ENCODE measurements at places on chromosomes 12 and 14. TPM values are rescaled to one million over a fixed set of nuclear protein-coding genes. Genes with fewer than 3 reads are reported as not detected.

Gene ACSM4
- not detected for total RNA-seq

Gene HOXC10
- total RNA-seq = 0.44 TPM

DNA sequence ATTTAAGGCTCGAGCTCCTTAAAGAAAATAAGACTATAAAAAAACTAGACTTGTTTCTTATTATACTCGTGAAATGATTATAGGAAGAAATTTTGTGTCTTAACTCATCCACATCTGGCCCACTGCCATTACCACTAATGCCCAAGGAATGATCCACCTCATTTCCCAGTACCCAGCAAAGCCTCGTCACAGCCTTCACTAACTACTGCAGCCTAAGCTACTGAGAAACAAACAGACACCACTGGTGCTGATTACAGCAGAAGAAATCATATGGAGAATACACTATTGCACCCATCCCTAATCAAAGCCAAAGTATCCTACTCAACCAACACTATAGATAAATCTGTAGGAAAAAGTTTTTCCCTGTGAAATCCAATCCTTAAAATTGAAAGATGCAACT, 205.3 kb upstream of the NAV3 start:
- DNase-seq = no peak

- DNase-seq = no peak
Measured at GRCh38 chr12:6461401-6462233, 8.9 kb downstream of the VAMP1 start.

Gene DAAM1
- 32.0 TPM for total RNA-seq

GRCh38 chr12:92257261-92257660, 111.6 kb upstream of the BTG1 start:
- DNase-seq = no peak

Gene MYRFL
- total RNA-seq = not detected

Gene STAT6
- 136 TPM for total RNA-seq

- peak; percentile 11 for DNase-seq
Measured at GRCh38 chr12:11580125-11580751, 69.2 kb upstream of the ETV6 start.

GRCh38 chr14:21668377-21668776, 5.2 kb downstream of the OR4E1 start:
- DNase-seq = peak; percentile 64

Gene LIN7A
- 4.3 TPM for total RNA-seq
